ENCODE measurements at places on chromosomes 1 and 21.

DNA sequence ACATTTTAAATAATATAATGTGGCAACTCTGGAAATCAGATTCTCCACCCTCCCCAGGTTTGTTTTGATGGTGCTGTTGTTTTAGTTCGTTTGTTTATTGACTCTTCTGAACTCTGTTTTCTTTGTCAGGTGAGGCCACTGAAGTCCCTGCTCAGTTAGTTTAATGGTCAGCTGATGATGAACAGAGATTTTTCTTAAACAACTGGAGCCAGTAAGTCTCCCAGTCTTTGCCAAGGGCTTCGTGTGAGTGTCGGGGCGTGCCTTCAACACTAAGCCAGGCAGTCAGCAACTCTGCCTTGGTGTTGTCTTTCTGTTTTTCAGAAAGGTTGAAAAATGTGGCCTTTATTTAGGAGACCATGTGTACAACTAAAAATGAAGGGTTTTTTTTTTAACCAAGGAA, 58.9 kb downstream of the TEX35 start:
- no peak for DNase-seq

GRCh38 chr1:65503427-65503826, 83.0 kb downstream of the LEPR start:
- DNase-seq: peak; percentile 68

GRCh38 chr1:42937836-42938644, 20.6 kb downstream of the SLC2A1 start:
- DNase-seq: no peak

GRCh38 chr1:98322966-98323365, 338.6 kb upstream of the SNX7 start:
- no peak for DNase-seq

DNA sequence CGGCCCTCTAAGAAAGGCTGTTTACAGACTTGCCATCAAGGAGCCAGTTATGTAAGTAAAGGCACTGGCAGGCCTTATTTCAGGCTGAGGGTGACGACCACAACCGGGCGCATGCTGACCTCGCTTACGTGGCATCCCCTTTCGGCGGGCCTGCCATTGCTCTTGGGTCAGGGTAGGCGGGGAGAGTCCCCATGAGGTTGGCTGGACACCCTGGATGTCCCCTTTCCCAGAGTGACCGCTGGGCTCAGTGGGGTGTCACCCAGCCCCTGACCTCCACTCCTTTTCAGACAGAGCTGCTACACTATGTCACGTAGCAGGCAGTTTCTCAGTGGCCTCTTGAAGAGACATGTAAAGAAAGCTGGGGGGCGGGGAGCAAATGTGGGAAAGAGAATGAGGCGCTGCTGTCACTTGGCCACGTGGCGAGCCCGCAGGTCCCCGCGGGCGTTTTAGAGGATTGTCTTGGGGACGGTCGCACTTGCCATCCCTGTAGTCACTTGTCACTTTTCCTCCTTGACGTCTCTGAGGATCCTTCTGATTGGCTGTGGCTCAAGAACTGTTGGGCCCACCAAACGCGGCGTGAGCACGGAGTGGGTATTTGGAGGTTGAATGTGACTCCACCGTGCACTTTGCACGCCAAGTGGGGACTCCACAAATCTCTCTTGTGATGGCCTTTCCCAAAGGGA, 42.2 kb downstream of the SLC37A1 start:
- DNase-seq: no peak

GRCh38 chr21:34640858-34641257, 25.9 kb upstream of the RCAN1 start:
- DNase-seq: peak; percentile 90

GRCh38 chr1:180778782-180779398, 133.8 kb upstream of the KIAA1614 start:
- DNase-seq: no peak

DNA sequence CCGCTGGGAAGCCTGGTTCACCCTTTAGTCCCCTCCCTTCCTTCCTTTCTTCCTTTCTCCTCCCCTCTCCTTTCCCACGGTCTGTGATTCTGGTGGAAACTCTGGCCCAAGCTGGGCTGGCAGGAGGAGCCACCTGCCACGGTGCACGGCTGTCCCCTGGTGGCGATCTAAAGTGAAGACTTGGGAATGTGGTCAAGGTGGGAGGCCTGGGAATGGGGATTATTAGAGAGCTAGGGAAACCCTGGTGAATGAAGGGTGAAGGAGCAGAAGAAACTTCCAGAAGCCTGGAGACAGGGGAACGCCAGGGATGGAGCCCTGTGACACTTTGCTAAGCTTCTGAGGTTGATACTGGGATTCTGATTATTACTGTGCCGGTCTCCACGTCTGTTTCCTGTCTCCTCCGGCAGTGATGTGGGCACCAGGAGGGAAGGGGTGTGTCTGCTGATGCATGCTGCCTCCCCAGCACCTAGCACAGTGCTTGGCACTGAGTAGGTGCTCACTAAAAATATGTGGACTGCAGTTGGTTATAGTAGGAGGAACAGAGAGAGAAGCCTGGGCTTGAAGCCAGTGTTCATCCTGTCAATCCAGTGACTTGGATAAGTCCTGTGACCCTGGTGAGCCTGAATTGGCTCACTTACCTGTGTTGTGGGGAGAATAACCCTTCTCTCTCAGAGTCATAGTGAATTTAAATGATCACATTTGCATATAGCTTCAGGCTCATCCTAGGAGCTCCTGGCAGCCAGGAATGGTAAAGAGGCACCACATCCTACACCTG, 71.2 kb upstream of the NBPF3 start:
- DNase-seq: peak; percentile 70

DNA sequence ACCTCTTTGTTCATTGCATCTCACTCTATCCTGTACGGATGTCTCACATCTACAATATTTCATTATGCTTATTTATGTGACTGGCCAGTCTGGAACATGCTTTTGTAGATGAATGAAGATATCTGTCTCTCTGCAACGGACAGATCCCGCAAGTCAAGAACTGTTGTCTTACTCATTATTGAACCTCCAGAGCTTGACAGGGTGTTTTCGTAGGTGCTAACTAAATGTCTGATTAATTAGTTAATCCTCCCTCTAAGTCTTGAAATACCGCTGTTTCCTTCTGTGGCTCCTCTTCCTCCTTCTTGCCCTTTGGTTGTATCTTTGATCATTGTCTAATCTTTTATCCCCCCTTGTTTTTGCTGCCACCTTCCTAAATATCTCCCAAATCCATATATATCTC, 3.2 kb upstream of the C1orf162 start:
- no peak for DNase-seq

- no peak for DNase-seq
These were observed 393.6 kb downstream of the PTPRU start for GRCh38 chr1:29629814-29630516.

DNA sequence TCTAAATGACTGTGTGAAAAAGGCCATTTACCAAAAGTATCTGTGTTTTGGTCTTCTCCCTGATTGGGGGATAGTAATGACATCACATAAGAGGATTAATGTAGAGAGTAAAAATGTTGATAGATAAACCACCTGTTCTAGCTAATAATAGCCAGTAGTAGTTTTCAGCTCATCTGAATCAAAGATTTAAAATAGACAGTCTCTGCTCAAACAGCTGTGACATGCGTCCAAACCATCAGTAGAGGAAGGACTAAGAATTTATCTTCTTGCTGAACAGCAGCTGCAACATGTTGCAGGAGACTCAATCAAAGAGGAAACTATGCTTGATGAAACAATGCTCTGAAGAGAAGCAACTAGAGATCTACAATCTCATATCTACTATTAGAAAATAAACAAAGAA, 21.4 kb downstream of the TMPRSS15 start:
- no peak for DNase-seq

DNA sequence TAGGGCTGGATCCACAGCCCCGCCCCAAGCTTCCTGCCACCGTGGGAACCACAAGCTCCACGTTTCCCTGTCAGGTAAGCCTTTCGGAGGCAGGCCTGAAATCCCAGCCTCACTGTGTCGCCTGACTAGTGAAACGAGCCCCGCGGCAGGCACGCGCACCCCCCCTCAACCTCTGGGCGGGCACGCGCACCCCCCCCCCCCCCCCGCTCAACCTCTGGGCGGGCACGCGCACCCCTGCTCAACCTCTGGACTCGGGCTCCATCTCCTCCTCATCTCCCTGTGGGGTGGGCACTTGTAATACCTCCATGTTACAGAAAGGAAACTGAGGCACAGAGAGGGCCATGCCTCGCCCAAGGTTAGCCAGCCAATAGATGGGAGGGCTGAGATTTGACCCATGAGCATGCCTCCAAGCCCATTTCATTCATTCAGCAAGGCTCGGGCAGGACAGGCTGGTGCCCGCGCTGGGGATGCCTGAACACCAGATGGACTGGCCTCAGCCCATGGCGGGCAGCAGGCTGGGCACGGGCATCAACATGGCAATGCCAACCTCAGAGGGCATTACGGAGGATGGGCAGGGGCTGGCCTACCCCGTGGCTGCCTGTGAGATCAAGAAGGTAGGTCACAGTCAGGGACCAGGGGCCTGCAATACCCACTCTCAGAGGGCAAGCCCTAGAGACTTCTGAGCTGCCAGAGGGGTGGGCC, 4.7 kb downstream of the CFAP410 start:
- no peak for DNase-seq

DNA sequence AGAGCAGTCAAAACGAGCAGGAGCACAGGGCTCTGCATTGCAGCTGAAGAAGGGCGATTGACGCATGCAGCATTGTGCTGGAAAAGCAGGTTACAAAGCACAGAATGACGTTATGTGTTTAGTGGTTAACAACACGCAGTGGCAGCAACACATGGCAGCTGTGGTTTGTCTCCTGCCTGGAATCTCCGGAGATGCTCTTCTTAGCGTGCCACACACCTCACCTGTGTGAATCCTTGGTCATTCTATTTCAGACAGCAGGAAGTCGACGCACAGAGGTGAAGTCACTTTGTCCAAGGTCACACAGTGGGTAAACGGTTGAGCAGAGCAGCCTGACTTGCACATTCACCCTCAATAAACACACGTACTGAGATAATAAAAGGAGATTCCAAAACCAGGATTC, 14.7 kb downstream of the OBSCN start:
- DNase-seq: no peak

GRCh38 chr1:208257351-208257750, 13.2 kb upstream of the PLXNA2 start:
- no peak for DNase-seq

DNA sequence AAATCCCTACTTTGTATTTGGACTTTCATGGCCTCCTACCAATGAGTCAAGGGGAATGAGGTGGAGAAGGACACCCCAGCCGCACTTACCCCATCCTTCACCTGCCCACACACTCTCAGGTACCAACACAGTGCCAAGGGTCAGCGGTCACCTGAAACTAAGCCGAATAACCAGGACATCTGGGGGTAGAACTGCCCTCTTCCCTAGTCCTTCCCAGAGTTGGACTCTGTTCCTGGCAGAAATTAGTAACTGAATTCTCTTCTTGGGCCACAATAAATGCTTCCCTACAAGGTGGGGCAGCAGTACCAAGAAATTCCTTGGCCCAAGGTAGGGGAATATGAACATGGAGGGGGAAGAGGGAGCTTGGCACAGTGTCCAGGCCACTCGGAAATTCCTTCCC, 7.3 kb downstream of the SLC45A3 start:
- DNase-seq: no peak

DNA sequence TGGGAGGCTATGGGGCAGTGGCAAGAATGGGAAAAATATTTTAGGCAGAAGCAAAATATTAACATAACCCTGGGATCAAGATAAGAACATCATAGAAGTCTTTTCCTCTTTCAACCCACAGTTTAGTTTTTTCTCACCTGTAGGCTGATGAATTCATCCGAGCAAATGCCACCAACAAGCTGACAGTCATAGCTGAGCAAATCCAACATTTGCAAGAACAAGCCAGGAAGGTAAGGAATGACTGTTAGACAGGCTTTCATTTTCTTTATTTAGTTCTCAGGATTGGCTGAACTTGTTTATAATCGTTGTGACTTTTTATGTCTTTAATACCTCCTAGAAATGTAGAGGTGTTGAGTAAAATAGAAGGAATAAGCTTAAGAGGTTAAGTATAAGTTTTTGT, 6.4 kb downstream of the C1orf50 start:
- no peak for DNase-seq

DNA sequence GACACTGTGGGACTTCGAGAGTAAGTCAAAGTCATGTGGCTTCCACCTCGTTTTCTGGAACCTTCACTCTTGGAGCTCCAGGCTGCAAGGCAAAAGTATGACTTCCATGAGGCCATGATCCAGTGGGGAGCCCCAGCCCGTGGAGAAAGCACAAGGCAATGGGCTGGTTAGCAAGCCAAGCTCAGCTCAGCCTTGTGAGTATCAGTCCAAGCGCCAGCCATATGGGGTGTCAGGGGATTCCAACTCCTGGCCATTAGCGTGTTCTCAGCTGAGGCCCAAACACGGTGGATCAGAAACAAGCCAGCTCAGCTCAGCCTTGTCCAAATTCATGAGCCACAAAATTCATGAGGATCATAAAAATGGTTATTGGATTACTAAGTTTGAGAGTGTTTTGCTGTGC, 261.0 kb downstream of the RHOU start:
- no peak for DNase-seq

- DNase-seq: no peak
These were observed 743.1 kb upstream of the B3GALT2 start for GRCh38 chr1:193929374-193930033.

DNA sequence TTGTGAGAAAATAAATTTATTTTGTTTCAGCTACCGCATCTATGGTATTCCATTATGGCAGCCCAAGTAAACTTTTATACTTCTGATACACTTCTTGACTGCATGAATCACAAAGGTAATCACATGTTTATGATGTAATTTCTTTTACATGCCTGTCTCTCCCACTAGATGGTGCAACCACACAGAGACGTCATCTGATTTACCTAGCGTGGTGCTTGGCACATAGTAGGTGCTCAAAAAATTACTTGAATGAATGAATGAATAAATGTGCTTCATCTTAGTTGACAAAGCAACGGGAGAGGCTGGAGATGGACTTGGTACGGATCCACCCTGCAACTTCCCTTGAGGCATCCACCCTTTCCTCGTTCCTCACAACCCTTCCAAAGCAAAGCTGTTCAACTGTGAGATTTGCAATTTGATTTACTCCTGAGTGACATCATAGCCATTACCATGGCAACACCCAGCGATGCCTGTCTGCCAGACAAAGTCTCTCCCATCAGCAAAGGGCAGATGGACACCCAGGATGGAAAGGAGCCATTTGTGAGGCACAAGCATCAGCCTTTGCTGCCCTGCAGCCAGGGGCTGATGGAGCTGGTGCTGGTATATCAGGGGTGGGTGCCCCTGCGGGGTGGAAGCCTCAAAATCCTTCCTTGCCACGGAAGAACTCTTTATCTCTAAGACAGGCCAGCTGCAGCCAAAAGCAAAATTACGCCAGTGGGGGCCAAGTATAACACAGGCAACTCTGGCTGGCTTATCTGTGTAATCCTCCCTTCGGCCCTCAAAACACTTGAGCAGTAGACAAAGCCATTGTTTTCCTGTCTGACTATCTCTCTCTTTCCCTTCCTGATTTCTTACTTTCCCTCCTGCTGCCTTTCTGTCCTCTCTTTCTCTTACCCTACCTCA, 18.9 kb upstream of the VWA5B1 start:
- peak; percentile 8 for DNase-seq

GRCh38 chr1:86487131-86487810, 18.5 kb downstream of the CLCA1 start:
- peak; percentile 17 for DNase-seq

GRCh38 chr1:179955287-179955680, 674 bp downstream of the CEP350 start:
- DNase-seq: peak; percentile 26

- DNase-seq: peak; percentile 55
These were observed 80.0 kb downstream of the NDUFS5 start for GRCh38 chr1:39105841-39106765.
